NCI-H446 treated with DMSO at 0.1 percent for 48 hours (cell line): ENCODE measurements at places on chromosomes 5 and 9.

- DNase-seq, result no peak
Observed at GRCh38 chr9:22447618-22448305, 1.1 kb downstream of the DMRTA1 start.

GRCh38 chr5:139897342-139897741 is 101.7 kb downstream of the PSD2 start:
- DNase-seq, result no peak

- no peak for DNase-seq
Observed at GRCh38 chr5:35336230-35336629, 105.9 kb upstream of the PRLR start.

- DNase-seq, result no peak
Observed at GRCh38 chr9:137506274-137506673, 43.9 kb downstream of the PNPLA7 start.

DNA sequence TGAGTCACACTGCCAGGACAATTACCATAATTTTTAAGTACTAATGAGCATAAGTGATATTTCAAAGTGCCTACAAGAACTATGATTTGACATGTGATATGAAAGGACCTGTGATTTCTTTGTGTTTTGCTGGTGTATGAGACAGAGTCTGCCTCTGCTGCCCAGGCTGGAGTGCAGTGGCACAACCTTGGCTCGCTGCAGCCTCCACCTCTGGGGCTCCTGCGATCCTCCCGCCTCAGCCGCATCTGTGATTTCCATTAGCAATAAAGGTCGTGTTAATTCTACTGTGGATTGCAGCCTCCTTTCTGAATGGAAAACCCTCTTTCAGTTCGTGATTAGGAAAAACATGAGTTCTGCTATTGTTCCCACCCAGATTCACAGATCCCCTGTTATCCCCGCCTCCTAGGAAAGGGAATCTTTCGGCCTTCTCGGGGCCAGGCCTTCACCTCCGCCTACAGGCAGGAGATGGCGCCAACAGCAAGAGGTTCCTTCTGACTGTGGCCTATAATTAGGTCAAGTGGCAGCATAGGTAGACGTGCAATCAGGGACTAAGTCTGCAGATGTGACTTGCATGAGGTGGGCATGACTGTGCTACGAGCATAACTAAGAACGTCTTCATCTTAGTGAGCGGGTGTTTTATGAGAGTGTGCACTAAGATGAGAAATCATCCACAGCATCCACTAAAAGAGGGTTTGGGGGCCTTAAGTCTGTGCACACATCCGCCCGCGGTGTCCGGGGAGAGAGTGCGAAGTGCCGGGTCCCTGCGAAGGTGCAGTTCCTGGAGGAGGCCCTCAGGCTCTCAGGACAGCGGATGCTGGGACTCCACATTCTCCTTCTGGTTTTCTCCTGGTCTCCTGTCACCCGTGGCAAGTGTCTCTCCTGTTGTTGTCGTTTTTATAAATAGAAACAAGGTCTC is 23.1 kb downstream of the TRIM7 start:
- no peak for DNase-seq

GRCh38 chr9:38681747-38682227 is 38.1 kb downstream of the FAM240B start:
- DNase-seq, result no peak
